ENCODE measurements at places on chromosomes 2 and 18.

- DNase-seq = no peak
Observed at GRCh38 chr2:23077596-23077995, 307.4 kb upstream of the KLHL29 start.

GRCh38 chr2:71074893-71075395, 6.5 kb downstream of the NAGK start:
- DNase-seq = no peak

DNA sequence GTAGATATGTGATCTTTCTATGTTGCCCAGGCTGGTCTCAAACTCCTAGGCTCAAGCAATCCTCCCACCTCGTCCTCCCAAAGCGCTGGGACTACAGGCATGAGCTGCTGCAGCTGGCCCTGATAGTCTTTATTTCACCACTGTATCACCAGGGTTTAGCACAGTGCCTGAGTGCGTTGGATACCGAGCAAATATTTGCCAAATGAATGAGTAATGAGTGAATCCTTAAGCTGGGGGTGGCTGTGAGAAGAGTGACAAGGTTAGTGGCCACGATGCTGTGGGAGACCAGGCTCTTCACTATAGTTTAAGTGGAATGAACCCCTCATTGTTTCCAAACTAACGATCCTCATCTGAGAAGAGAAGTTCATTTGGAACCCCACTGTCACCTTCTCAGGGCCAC, 60.8 kb upstream of the FAM136A start:
- no peak for DNase-seq

- no peak for DNase-seq
Observed at GRCh38 chr2:161873707-161874106, 200.3 kb downstream of the DPP4 start.

- no peak for DNase-seq
Observed at GRCh38 chr18:44951748-44952147, 271.1 kb downstream of the SETBP1 start.

GRCh38 chr2:192043216-192043870, 151.4 kb downstream of the TMEFF2 start:
- DNase-seq = no peak

DNA sequence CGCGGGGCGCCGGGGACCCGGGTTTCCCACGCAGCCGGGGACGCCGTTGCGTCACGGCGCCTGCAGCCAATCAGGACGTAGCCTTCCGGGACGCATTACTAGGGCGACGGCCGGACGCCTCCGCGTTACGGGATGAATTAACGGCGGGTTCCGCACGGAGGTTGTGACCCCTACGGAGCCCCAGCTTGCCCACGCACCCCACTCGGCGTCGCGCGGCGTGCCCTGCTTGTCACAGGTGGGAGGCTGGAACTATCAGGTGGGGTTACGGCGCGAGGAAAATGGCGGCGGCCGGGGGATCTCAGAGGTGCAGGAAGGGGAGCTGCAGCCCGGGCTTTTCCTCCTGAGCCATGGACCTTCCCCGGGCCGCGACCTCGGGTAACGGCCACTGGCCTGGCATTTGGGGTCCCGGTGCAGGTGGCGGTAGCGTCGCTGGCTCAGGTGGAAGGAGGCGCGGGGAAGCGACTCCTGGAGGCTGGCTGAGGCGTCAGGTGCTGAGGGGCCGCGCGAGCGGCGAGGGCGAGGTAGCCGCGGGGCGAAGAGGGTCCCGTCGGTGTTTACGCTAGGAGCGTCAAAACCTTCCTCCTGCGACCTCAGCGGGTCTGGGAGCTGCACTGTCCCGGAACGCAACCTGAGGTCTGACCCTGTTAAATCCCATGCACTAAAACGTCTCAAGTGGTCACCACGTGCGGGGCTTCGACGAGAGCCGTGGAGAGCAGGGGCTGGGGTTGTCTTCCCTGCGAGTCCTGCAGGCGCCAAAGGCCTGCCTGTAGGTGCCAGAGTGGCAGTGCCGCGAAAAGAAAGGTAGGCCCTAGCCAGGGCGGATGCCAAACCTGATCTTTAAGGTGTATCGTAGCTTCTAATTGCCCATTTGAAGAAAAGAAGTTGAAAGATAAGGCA, at the start of gene LCLAT1:
TSS of gene LCLAT1 (plus strand) at position 98 of the 897 bp plus-strand sequence. CDS start 78,345 bp downstream, outside the sequence.
- DNase-seq = peak; percentile 75

- DNase-seq = peak; percentile 66
Observed at GRCh38 chr2:205754924-205755321, 72.6 kb downstream of the NRP2 start.

GRCh38 chr18:26327062-26327461, 100.8 kb downstream of the TAF4B start:
- DNase-seq = no peak

DNA sequence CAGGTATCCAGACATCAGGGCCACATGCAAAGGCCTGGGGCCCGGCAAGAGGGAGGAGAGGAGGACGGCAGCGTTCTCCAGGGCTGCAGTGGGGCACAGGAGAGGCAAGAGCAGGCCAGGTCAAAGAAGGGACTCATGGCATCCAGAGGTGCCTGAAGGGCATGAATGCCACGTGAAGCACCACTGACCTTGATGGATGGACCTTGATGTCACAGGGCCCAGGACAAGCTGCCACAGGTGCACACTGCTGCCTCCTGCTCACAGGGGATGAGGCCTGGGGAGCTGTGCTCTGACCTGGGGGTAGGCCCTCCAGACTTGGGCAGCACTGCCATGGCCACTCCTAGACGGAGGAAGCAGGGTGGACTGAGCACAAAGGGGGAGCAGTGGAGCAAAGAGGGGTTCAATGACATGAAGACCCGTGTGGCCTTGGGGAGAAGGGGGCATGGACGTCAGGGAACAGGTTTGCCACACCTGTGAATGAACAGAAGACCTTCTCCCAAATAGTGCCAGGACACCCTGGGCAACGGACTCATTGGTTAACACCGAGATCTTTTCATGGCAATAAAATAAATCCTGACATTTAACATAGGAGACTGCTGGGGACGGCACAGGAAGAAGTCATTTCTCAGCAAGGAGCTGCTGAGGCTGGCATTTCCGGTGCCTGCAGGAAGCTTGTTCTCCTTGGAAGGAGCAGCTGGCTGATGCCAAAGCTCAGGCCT, 65.6 kb downstream of the EMX1 start:
- DNase-seq = no peak

- no peak for DNase-seq
Observed at GRCh38 chr2:228592925-228593324, 411.4 kb upstream of the SPHKAP start.

- DNase-seq = no peak
Observed at GRCh38 chr18:31112804-31113203, 10.6 kb upstream of the DSC2 start.

DNA sequence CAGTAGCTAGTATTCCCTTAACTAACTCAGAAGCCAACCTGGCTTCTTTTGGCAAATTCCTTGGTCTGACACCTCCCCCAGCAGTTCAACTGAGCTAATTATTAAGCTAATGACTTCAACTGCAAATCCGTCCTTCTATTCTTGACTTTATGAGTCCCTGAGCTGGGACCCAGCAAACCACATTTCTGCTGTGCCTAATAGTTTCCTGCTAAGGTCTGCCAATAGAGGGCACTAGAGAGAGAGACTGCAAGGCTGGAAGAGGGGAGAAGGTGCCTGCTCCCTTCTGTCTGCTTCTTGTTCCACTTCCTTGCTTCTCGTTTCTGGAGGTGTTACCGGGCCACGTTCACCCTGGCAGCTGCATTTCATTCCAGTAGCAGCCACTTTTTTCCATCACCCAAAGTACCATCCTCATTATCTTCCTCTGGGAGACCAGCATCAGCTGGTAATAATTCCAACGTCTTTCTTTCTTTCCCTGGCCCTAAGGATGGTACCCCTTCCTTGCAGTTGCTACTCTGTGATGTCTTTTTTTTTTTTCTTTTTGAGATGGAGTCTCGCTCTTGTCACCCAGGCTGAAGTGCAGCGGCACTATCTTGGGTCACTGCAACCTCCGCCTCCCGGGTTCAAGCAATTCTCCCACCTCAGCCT, 352.0 kb downstream of the TNS1 start:
- peak; percentile 75 for DNase-seq

- DNase-seq = peak; percentile 56
Observed at GRCh38 chr18:77178559-77178958, 46.0 kb upstream of the MBP start.

DNA sequence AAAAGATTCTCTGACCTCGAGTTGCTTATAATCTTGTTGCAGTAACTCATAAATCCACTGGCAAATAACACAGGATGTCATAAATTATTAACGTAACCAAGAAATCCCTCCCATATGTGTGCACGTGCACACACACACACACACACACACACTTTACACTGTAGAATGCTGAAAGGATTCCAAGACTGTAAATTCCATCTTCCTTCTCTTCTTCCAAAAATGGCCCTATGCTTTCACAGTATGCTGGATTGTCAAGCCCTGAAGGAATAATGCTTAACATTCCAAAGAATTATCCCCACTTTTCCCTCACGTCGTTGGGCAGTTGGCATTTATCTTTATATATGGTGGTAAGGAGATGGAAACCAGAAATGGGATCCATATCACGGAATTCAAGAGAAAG, 117.5 kb upstream of the CRIM1 start:
- DNase-seq = no peak

DNA sequence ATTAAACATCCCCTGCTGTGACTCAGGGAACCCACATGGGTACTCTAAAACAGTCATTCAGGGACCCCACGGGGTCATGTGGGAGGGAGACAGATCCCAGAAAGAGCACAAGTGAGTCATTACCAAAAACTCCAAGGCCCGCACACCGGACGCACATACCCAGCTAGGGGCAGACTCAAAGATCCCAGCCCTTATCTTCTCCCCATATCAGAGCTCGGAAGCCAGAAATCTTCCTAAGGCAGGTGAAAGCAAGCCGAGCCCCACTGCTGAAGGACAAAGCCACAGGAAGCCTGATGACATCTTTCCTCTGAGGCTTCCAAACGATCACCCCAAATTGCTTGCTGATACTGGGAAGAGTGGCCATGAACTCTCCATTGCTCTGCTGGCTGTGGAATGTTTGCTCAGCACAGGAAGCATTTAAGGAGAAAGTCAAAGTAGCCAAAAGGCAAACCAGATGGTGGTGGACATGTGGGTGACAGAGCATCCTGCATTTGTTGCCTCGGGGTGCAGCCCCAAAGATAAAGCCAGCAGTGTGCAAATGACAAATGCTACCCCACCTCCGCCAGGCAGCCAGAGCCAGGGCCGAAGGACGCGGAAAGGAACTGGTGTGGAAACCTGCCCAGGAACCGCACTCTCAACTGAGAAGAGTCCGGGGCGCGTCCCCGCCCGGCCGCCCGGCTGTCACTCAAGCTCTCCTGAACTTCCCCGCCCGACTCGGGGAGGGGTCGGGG, 784 bp downstream of the ACTR1B start:
- peak; percentile 14 for DNase-seq

DNA sequence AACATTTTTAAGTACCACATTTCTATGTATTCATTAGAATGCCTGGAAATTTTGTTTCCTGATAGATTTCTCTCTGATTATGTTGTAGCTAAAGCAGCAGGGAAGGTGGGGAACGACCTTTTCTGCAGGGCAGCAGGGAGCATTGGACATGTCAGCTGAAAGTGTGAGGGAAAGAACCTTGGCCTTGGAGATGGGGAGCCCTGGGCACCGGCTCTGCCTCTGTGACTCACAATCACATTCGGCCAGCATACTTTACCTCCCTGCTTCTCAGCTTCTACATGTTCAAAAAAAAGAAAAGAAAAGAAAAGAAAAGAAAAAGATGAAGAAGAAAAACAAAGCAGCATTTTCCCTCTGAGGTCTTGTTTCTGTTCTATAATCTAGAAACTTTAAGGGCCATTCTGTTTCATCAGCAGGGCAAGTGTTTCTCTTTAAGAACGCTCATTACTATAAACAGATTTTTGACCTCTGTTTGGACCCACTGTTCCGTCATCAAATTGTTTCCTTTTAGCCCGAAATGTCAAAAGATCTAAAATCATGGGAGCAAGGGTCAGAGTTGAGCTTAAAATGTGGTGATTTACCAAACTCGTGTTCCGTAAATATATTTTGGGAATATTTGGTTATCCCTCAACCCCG, 27.9 kb downstream of the SETBP1 start:
- DNase-seq = no peak

GRCh38 chr18:79334496-79335233, 61.1 kb upstream of the NFATC1 start:
- no peak for DNase-seq

GRCh38 chr2:8036366-8036765, 645.5 kb upstream of the ID2 start:
- DNase-seq = no peak

DNA sequence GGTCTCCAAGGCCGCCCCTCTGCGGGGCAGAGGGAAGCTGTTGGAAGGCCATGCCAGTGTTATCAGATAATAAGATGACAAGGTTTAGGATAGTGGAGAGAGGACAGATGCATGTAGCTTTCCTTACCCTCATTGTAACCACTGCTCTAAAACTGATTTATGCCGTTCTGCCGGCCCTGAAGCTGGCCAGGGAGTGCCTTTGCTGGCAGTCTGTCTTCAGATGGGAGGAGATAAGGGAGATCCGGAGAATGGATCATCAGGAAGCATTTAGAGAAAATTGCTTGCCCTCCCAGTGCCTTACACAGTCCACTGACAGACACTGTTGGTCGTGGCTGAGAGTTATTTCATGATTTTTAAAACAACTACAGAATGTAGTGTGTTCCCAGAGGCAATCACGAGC, 35.4 kb upstream of the MYO3B start:
- DNase-seq = no peak

GRCh38 chr18:70289351-70290312, 787 bp downstream of the SOCS6 start:
- peak; percentile 77 for DNase-seq

DNA sequence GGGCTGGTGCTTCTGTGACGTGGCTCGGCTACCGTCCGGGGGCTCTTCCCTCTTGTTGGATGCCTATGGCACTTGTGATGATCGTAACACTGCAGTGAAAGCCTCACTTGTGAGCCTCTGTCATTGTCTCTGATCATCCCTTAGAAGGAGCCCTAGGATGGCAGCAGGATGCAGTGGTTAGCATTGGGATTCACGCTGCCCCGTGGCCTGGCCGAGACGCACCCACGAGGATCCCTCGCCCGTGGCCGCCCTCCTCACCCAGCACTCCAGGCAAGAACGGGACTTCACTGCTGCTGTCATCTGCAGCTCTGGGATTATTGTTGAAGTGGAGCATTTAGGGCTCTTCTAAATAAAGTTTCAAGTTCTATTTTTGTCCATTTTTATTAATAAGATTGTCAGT, 46.8 kb upstream of the CTDP1 start:
- DNase-seq = no peak

- no peak for DNase-seq
Observed at GRCh38 chr2:8475349-8476031, 206.4 kb upstream of the ID2 start.

- peak; percentile 66 for DNase-seq
Observed at GRCh38 chr2:226758921-226759640, 40.5 kb downstream of the IRS1 start.

GRCh38 chr2:160278879-160279177, 78.8 kb upstream of the ITGB6 start:
- DNase-seq = peak; percentile 81
